Upper lobe of right lung (tissue), 1 donor: ENCODE measurements at places on chromosomes 5 and 9. TPM values are rescaled to one million over a fixed set of nuclear protein-coding genes. Genes with fewer than 3 reads are reported as not detected.

- no peak for DNase-seq
- H3K4me1 ChIP-seq = no peaks in the 10 kb centered on the region
- H3K27ac ChIP-seq = no peak overlapping the region
- H3K36me3 ChIP-seq = no peaks in the 10 kb centered on the region
Observed at GRCh38 chr5:43367909-43368669, 44.1 kb downstream of the CCL28 start.

- no peak overlapping the region for H3K4me3 ChIP-seq
- no peaks in the 10 kb centered on the region for H3K4me1 ChIP-seq
- H3K36me3 ChIP-seq = no peaks in the 10 kb centered on the region
Observed at GRCh38 chr5:57824047-57824446, 341.4 kb upstream of the ACTBL2 start.

DNA sequence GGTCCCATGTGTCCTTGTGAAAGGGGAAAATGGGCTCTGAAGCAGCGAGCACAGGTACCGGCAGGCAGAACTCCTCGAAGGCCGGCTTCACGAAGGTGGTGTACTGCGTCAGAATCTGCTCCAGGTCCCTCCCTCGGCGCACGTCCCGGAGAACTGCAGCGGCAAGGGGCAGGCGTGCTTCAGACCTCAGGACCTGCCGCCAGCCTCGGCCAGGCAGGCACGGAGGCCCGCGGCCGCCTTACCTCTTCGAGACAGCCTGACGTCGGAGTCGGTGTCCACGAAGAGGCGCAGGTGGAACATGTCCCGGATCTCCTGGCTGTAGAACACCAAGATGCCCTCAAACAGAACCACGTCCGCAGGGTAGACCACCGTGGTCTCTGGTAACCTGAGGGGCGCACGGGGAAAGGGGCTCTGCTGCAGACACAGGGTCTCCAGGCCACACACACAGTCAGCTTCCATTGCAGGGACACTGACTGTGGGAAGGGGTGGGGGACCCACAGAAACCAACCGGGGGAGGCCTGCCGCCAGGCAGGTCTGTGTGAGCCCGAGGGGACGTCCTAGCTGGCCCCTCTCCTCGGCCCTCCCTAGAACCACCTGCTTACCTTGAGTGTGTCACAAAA, 2.1 kb downstream of the UCK1 start:
- peaks cover 12% of the 10 kb centered on the region for H3K4me1 ChIP-seq
- DNase-seq = no peak
- H3K27ac ChIP-seq = no peak overlapping the region
- no peak overlapping the region for H3K4me3 ChIP-seq
- H3K27me3 ChIP-seq = no peaks in the 10 kb centered on the region

DNA sequence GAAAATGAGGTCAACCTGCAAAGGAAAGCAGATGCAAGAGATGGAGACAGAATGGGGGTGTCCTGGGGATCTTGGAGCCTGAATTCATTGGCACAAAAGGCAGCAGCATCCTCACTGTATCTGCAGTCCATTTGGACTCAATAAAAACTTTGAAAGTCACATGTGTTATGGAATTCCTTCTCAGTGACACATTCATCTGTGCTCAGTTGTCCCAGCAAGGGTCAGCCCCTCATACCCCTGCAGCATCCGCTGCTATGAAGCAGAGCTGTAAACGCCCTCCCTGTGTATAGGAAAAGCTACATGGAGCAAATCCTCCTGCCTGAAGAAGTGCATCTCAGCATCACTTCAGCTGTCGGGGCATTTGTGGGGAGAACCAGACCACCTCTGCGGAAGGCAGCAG, 14.5 kb upstream of the RARS1 start:
- H3K4me3 ChIP-seq = no peak overlapping the region
- no peaks in the 10 kb centered on the region for H3K4me1 ChIP-seq
- no peaks in the 10 kb centered on the region for H3K27me3 ChIP-seq
- DNase-seq = no peak

SKP1 gene
- 234 TPM for total RNA-seq

- peaks cover 49% of the 10 kb centered on the region for H3K36me3 ChIP-seq
- H3K27ac ChIP-seq = no peak overlapping the region
- no peaks in the 10 kb centered on the region for H3K27me3 ChIP-seq
- no peak overlapping the region for H3K4me3 ChIP-seq
- H3K4me1 ChIP-seq = peaks cover under 1% of the 10 kb centered on the region
Observed at GRCh38 chr5:150118561-150119229, 32.3 kb upstream of the CSF1R start.

DNA sequence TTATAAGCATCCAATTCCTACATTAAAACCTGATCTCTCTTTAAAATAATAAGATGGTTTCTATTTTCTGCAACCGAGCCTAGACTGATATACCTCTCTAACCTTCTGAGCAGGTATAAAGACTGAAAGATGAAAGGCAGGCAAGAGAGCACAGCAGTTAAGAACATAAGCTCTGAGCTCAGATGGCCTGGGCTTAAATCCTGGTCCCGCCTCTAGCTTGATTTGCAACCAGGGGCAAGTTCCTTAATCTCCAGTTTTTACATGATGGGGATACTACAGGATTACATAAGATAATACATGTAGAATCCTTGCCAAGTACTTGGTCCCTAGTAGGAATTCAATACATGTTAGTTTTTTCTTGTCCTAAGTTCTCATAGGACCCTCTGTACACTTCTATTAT, 33.9 kb downstream of the SLC24A2 start:
- H3K36me3 ChIP-seq = no peaks in the 10 kb centered on the region
- H3K4me3 ChIP-seq = no peak overlapping the region
- DNase-seq = no peak
- no peak overlapping the region for H3K27ac ChIP-seq

TMEM215 gene
- total RNA-seq = not detected

DNA sequence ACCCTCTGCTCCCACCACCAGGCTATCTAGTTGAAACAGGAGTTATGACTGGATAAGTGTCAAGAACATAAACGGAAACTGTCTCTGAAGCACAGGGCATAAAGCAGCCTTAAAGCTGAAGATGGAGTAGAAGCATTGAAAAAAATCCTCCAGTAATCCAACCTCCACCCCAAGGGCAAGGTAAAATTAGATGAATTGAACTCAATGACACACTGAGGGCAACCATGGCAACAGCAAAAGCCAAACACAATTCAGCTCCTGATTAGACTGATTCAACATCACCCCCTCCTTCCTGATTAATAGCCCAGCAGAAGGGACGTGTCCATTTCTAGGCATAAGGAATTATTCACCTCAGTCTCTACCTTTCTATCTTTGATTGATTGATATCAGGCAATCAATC, 183.2 kb upstream of the MAP3K1 start:
- no peaks in the 10 kb centered on the region for H3K4me1 ChIP-seq
- H3K36me3 ChIP-seq = no peaks in the 10 kb centered on the region
- H3K27me3 ChIP-seq = no peaks in the 10 kb centered on the region
- no peak overlapping the region for H3K4me3 ChIP-seq

LRRC70 gene
- 2.4 TPM for total RNA-seq

DNA sequence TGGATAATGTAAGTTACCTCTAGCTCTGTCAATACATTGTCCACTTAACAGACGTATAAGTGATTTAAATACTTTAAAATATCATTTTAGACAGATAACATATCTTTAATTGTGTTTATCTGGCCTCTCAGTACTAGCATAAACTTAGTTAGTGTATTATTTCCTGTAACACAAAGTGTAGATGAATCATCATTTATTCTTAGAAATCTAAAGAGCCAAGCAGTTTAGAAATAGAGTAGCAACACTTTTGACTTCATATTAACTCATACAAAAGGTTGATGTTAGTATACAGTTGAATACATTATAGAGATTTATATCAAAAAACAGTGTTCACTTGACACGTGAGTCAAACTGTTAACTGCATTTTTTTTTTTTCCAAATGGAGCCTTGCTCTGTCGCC, 18.0 kb downstream of the NCBP1 start:
- no peak for DNase-seq
- H3K4me1 ChIP-seq = peaks cover 4% of the 10 kb centered on the region
- H3K27me3 ChIP-seq = no peaks in the 10 kb centered on the region
- H3K4me3 ChIP-seq = no peak overlapping the region
- H3K36me3 ChIP-seq = peaks cover 98% of the 10 kb centered on the region
- H3K27ac ChIP-seq = no peak overlapping the region

GRCh38 chr9:97562542-97562941, 61.1 kb downstream of the TMOD1 start:
- H3K27ac ChIP-seq = no peak overlapping the region
- no peak overlapping the region for H3K4me3 ChIP-seq
- peaks cover 29% of the 10 kb centered on the region for H3K4me1 ChIP-seq
- no peaks in the 10 kb centered on the region for H3K27me3 ChIP-seq
- DNase-seq = peak; percentile 31

- DNase-seq = no peak
- no peak overlapping the region for H3K4me3 ChIP-seq
- H3K27me3 ChIP-seq = no peaks in the 10 kb centered on the region
Observed at GRCh38 chr5:113053511-113053995, 77.0 kb downstream of the DCP2 start.

ALDH7A1 gene
- 26.1 TPM for total RNA-seq

GRCh38 chr5:178673801-178674295, 47.0 kb upstream of the CLK4 start:
- no peaks in the 10 kb centered on the region for H3K4me1 ChIP-seq
- no peaks in the 10 kb centered on the region for H3K27me3 ChIP-seq
- DNase-seq = peak; percentile 25
- H3K36me3 ChIP-seq = no peaks in the 10 kb centered on the region
